Testis (tissue), 5 donors: ENCODE measurements at places on chromosomes 13 and 19. TPM values are rescaled to one million over a fixed set of nuclear protein-coding genes. Genes with fewer than 3 reads are reported as not detected.

- no peaks in the 10 kb centered on the region for H3K36me3 ChIP-seq
- no peak overlapping the region for H3K27ac ChIP-seq
- no peak for DNase-seq
- H3K27me3 ChIP-seq = no peaks in the 10 kb centered on the region
- H3K4me1 ChIP-seq = no peaks in the 10 kb centered on the region
These were observed 64.2 kb downstream of the SOX1 start for GRCh38 chr13:112131081-112131712.

- no peak for DNase-seq
- no peaks in the 10 kb centered on the region for H3K4me1 ChIP-seq
- no peak overlapping the region for H3K4me3 ChIP-seq
- H3K27me3 ChIP-seq = no peaks in the 10 kb centered on the region
These were observed 1019.0 kb downstream of the DIAPH3 start for GRCh38 chr13:59144700-59145099.

The MICU2 gene
- total RNA-seq = 81.1 TPM

The ZNF497 gene
- total RNA-seq = 10.7 TPM

GRCh38 chr13:74675182-74675581 is 541.0 kb upstream of the KLF12 start:
- H3K4me1 ChIP-seq = no peaks in the 10 kb centered on the region
- no peaks in the 10 kb centered on the region for H3K27me3 ChIP-seq
- DNase-seq = no peak

- peaks cover 44% of the 10 kb centered on the region for H3K4me1 ChIP-seq
- H3K27ac ChIP-seq = no peak overlapping the region
- DNase-seq = peak; percentile 53
- no peak overlapping the region for H3K4me3 ChIP-seq
- H3K36me3 ChIP-seq = no peaks in the 10 kb centered on the region
These were observed 100.3 kb downstream of the ARHGEF7 start for GRCh38 chr13:111215081-111216047.

DNA sequence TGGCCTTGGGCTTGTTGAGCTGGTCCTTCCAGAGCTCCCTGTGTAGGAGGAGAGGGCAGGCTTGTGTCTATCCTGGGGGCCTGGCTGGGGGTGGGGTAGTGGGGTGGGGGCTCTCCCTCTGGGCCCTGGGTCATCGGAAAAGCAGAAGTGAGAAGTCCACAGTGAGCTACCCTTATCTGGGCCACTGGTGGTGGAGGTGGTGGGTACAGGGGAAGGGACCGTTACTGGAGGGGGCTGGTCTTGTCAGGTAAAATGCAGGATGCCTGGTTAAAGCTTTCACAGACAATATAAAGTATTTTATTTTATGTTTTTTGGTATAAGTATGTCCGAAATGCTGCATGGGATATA is 342 bp upstream of the SIGLEC10 start:
- no peak overlapping the region for H3K4me3 ChIP-seq
- no peaks in the 10 kb centered on the region for H3K36me3 ChIP-seq
- no peaks in the 10 kb centered on the region for H3K27me3 ChIP-seq
- no peaks in the 10 kb centered on the region for H3K4me1 ChIP-seq

- no peak overlapping the region for H3K4me3 ChIP-seq
- H3K27me3 ChIP-seq = no peaks in the 10 kb centered on the region
- no peak overlapping the region for H3K27ac ChIP-seq
- no peaks in the 10 kb centered on the region for H3K36me3 ChIP-seq
- H3K4me1 ChIP-seq = peaks cover 4% of the 10 kb centered on the region
- DNase-seq = no peak
These were observed 105.1 kb downstream of the NUFIP1 start for GRCh38 chr13:44884076-44884729.

DNA sequence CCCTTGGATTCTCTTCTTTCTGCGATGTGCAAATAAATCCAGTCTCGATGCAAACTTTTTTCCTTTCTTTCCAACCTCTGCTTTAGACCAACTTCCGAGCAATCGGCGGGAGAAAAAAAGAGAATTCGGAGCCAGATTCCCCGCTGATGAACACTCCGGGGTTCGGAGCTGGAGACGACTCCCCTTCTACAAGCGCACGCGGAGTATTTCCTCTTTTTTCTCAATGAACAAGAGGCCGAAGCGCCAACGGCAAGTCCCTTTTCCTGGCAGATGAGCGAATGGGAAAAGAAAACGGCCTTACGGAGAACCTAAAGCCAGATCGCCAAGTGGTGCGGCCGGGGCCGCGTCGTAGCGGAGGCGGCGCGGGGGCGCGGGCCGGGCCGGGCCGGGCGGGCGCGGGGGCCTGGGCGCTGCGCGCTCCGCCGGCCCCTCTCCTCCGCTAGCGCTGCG is 250 bp downstream of the SPRY2 start:
- H3K4me3 ChIP-seq = peak overlapping the region; percentile 74
- peak overlapping the region; percentile 94 for H3K27ac ChIP-seq
- H3K36me3 ChIP-seq = no peaks in the 10 kb centered on the region
- H3K4me1 ChIP-seq = peaks cover 16% of the 10 kb centered on the region
- no peak for DNase-seq
- H3K27me3 ChIP-seq = no peaks in the 10 kb centered on the region

DNA sequence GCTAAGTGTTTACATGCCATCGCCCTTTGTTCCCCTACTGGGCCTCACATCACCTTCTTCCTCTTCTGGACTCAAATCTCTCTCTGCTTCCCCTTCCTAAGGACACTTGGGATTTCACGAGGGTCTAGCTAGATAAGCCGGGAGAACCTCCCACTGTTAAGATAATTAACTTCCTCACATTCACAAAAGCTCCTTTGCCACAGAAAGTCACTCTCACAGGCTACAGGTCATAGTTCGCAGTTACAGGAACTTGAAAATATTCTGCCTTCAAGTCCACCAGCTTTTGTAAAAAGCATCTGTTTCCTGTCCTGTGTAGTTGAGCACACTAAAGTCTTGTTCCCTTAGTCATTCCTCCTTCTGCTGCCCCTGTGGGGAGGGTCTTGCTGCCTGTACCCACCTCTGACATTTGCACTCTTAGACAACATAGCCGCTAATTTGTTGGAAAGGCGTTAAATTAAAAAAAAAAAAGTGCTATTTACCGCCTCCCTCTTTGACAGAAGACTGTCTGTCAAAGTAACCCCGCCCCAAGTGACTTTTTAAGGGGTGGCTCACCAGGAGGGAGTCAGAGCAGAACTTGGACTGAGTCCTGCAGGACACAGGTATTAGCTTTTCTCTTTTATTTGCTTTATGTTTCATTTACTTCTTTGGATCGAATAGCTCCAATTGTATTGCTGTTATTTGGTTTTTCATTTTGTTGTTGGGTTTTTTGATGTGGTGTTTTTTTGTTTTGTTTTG is 26.8 kb upstream of the CEACAM21 start:
- H3K36me3 ChIP-seq = no peaks in the 10 kb centered on the region
- H3K4me3 ChIP-seq = no peak overlapping the region
- DNase-seq = no peak
- H3K4me1 ChIP-seq = no peaks in the 10 kb centered on the region
- H3K27ac ChIP-seq = peak overlapping the region; percentile 29

The LYPD3 gene
- 0.71 TPM for total RNA-seq

The ZNF700 gene
- 22.0 TPM for total RNA-seq

DNA sequence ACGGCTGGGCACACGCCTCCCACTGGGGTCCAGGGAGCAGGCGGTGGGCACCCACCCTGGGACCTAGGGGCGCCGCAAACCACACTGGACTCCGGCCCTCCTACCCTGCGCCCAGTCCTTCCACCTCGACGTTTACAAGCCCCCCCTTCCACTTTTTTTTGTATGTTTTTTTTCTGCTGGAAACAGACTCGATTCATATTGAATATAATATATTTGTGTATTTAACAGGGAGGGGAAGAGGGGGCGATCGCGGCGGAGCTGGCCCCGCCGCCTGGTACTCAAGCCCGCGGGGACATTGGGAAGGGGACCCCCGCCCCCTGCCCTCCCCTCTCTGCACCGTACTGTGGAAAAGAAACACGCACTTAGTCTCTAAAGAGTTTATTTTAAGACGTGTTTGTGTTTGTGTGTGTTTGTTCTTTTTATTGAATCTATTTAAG is 1.6 kb downstream of the JUNB start:
- peak overlapping the region; percentile 75 for H3K4me3 ChIP-seq
- H3K36me3 ChIP-seq = no peaks in the 10 kb centered on the region
- no peaks in the 10 kb centered on the region for H3K27me3 ChIP-seq
- H3K27ac ChIP-seq = peak overlapping the region; percentile 93
- peaks cover 31% of the 10 kb centered on the region for H3K4me1 ChIP-seq
- no peak for DNase-seq

DNA sequence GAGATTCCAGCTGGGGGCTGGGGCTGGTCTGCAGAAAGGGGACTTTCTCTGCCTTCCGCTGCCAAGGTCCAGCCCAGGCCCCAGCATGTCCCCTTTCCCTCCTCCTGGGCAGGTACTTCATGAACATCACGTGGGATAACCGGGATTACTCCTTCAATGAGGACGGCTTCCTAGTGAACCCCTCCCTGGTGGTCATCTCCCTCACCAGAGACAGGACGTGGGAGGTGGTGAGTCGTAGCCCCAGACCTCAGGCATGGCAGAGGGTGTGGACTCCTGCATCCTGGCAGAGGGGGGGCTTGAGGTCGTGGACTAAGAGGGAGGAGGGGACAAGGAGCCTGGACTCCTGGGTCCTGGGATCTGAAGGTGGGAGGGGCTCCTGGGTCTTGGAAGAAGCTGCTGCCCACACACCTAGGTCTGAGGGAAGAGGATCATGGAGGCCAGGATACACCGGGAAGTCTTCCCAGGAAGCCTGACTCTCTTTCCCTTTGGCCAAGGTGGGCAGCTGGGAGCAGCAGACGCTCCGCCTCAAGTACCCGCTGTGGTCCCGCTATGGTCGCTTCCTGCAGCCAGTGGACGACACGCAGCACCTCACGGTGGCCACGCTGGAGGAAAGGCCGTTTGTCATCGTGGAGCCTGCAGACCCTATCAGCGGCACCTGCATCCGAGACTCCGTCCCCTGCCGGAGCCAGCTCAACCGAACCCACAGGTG is 20.6 kb downstream of the GRIN2D start:
- no peak overlapping the region for H3K4me3 ChIP-seq
- H3K36me3 ChIP-seq = no peaks in the 10 kb centered on the region
- no peak overlapping the region for H3K27ac ChIP-seq
- DNase-seq = no peak
- H3K4me1 ChIP-seq = peaks cover 3% of the 10 kb centered on the region

The CD79A gene
- total RNA-seq = 0.87 TPM

GRCh38 chr19:15110418-15110815 is 3.2 kb downstream of the SYDE1 start:
- no peaks in the 10 kb centered on the region for H3K36me3 ChIP-seq
- no peak overlapping the region for H3K4me3 ChIP-seq
- H3K4me1 ChIP-seq = peaks cover 16% of the 10 kb centered on the region
- no peak overlapping the region for H3K27ac ChIP-seq
- no peaks in the 10 kb centered on the region for H3K27me3 ChIP-seq
- no peak for DNase-seq

DNA sequence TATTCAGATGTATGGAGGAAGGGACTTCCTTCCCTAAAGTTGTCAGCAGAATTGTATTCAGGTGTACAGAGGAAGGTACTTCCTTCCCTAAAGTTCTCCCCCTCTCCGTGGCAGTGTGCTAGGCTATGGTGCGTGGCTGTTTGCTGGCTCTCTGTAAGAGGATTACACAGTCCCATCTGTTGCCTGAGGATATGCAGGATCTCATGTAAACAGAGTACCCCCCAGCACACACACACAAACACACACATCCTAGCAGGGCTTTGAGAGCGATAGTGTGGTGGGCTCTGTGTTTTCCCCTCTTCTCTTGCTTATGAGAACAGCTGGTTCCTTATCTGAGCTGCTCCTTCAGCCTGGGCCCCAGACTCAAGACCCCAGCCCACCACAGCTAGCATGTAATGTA is 10.3 kb downstream of the NEK5 start:
- DNase-seq = no peak
- H3K27ac ChIP-seq = no peak overlapping the region
- H3K4me3 ChIP-seq = no peak overlapping the region
- H3K36me3 ChIP-seq = no peaks in the 10 kb centered on the region
- no peaks in the 10 kb centered on the region for H3K27me3 ChIP-seq

- no peaks in the 10 kb centered on the region for H3K36me3 ChIP-seq
- DNase-seq = no peak
- no peak overlapping the region for H3K4me3 ChIP-seq
- no peak overlapping the region for H3K27ac ChIP-seq
These were observed 9.3 kb upstream of the CEACAM7 start for GRCh38 chr19:41697198-41697855.

DNA sequence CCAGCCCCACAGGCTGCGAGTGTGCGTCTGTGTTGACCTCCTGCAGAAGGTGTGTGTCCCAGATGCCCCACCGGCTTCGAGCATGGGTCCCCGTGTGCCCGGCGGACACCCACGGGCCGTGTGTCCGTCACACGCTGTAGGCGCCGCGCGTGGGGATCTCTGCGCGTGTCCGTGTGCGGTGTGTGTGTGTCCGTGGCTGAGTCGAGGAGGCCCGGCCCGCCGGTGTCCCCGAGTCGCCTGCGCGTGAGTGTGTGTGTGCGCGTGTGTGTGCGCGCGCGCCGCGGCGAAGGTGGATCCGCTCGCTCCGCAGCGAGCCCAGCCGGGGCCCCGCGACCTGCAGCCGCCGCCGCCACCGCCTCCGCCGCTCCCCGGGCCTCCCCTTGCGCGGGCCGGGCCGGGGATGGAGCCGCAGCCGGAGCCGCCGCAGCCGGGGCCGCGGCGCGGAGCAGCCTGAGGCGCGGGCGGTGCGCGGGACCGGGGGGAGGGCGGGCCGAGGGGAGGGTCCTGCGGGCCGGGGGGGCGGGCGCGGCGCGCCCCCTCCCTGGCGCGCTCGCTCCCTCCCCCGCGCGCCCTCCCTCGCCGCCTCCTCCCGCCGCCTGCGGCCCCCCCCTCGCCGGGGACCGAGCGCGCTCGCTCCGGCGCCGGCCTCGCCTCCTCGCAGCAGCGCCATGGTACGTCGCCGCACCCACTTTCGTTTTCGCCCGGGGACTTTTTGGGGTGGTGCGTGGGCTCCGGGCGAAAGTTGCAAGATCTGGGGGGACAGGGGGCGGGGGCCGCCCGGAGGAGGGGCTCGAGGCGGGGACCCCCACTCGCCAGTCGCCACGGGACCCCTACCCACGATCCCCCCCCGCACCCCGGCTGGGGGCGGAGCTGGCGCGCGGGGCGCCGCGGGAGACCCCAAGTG is 7.1 kb upstream of the NFIC start:
- peak overlapping the region; percentile 91 for H3K27ac ChIP-seq
- peak overlapping the region; percentile 83 for H3K4me3 ChIP-seq
- DNase-seq = peak; percentile 61

DNA sequence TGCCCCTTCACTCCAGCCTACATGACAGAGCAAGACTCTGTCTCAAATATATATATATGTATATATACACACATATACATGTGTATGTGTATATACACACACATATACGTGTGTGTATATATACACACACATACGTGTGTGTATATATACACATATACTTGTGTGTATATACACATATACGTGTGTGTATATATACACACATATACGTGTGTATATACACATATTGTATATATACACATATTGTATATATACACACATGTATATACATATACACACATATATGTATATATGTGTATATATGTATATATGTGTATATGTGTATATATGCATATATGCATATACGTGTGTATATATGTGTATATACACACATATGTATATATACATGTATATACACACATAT is 173.3 kb downstream of the GPC5 start:
- H3K27ac ChIP-seq = no peak overlapping the region
- no peak overlapping the region for H3K4me3 ChIP-seq

The TRIP10 gene
- total RNA-seq = 62.7 TPM
